ENCODE measurements at places on chromosomes 5 and 9.
A peak's percentile ranks its signal among the peaks of the same experiment; 100 is the strongest.

DNA sequence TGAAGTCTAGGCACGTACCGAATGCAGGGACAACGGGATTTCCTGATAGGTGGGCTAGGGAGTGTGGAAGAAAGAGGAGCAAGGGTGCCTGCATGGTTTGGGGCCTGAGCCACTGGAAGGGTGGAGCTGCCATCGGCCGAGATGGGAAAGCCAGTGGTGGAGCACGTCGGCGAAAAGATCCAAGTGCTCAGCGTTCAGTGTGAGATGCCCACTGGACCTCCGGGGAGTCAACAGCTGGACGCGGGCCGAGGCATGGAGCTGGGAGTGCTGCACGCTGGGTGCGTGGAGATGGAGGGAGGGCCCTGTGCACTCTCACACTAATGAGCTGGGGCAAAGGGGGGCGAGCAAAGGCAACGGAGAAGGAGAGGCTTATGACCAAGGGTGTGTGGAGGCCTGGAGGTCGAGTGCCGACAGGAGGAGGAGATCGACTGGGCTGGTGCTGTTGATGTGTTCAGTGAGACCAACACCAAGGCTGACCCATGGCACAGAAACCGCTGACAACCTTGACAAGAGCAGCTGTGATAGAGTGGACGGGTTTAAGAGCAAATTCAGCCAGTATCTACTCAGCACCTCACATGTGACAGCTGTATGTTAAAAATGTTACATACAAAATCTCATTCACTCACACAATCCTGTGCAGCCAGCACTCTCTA, 85.7 kb downstream of the STK10 start:
- no peak for DNase-seq

DNA sequence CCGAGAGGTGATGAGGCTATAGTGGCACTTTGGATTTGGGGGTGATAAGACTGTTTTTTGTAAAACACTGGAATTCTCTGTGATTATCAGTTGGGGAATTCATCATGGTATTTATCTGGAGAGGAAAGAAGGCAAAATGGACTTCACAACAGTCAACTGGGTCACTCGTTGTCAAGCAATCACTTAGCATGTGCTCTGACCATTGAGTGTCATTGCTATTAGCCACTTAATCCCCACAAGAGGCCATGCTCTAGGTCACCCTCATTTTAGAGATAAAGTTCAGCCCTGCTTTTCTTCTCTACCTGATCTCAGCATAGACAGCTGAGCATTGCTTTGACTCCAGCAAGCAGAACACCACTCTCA, 160.1 kb upstream of the PITX1 start:
- no peak for DNase-seq

DNA sequence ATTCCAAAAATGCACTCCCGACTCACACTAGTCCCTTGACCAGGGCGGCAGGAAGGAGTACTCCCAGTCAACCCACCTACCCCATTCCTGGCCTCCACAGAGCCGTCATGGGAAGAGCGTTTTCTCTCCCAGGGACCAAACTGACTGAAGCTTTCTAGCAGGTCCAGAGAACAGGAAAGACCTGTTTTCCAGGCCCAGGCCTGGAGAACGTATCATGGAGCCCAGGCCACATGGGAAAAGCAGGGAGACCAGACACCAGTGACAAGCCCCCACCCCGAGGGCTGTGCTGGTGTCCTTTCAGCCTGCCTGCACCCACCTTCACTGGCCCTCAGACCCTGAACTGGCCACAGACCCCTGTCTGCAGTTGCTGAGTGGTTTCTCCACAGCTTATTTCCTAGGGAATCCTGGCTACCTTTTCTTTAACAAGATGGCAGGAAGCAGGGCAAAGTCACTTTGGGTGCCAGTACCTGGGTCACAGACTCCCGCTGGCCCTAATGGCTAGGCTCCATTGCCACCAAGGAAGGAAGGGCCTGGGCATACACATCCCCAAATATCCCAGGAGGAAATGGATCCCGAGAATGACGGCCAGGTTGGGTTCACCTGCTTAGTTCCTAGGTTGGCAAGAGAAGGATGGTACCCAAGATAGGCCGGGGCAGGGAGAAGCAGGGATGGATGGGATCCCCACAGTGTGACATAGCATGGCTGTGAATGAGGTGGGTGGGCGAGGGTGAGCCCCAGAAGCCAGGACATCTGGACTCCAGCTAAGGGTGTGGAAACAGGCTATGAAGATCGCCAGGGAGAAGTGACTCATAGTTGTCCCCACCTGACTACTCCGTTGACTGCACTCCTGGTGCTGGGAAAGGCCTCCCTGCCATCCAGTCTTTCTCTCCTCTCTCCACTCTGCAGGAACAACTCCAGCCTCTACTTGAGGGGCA, 12.2 kb downstream of the CCNI2 start:
- DNase-seq: no peak

DNA sequence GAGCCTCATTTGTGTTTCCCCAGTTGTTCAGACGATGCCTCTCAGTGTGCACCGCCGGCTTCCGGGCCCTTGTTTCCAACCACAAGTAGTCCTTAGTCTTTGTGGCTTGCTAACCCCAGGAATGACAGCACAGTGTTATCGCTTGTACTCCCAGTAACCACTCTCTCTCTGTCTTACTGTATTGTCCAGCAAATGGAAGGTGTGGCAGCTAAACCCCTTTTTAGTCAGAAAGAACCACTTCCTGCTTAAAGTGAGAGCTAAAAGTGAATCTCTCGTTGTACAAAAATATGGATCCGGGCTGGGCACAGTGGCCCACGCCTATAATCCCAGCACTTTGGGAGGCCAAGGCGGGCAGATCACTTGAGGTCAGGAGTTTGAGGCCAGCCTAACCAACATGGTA, 61.3 kb downstream of the ENC1 start:
- no peak for DNase-seq

DNA sequence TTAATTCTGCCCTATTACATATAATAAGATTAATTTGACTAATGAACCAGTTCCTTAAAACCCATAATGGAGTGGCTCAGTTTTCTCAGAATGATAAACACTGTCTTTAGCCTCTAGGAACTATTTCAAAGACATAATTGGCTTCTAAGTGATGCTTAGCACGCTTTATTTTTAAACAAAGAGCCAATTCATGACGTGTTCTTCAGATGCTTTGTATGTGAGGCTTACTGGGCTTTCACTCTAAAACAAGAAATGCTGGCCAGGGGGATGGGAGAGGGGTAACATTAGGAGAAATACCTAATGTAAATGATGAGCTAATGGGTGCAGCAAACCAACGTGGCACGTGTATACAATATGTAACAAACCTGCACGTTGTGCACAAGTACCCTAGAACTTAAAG, 7.6 kb upstream of the SFXN1 start:
- no peak for DNase-seq

DNA sequence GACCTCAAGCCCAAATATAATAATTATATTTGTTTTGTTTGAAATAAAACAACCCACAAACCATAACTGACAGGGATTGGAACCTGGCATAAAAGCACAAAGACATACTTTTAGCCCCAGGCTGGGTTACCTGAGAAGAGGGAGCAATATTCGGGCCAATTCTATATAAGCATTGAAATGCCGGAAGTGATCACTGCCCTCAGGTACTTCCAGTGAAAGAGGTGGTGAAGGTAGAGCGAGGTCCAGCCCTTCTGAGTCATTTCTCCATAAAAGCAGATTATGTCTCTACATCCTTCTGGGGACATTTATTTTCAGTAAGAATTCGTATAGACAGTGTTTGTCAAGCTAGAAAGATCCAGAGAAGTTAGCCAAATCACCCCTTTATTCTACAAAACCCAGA, 59.6 kb downstream of the GCNT4 start:
- no peak for DNase-seq

GRCh38 chr5:67194166-67194565, 2.4 kb downstream of the CD180 start:
- DNase-seq: peak; percentile 66
